ENCODE measurements at places on chromosomes 2 and 18.

GRCh38 chr2:179037807-179038206 lies 12.1 kb downstream of the CCDC141 start:
- DNase-seq, result no peak

DNA sequence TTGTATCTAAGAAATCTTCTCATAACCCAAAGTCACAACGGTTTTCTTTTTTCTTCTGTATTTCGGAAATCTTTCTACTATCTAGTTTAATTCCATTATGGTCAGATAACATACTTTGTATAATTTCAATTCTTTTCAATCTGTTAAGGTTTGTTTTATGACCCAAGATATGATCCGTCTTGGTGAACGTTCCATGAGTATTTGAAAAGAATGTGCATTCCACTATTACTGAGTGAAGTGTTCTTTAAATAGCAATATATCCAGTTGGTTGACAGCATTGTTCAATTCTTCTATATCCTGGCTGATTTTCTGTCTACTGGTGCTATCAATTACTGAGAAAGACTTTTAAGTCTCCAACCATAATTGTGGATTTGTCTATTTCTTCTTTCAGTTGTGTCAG lies 414.5 kb downstream of the TNS1 start:
- no peak for DNase-seq

DNA sequence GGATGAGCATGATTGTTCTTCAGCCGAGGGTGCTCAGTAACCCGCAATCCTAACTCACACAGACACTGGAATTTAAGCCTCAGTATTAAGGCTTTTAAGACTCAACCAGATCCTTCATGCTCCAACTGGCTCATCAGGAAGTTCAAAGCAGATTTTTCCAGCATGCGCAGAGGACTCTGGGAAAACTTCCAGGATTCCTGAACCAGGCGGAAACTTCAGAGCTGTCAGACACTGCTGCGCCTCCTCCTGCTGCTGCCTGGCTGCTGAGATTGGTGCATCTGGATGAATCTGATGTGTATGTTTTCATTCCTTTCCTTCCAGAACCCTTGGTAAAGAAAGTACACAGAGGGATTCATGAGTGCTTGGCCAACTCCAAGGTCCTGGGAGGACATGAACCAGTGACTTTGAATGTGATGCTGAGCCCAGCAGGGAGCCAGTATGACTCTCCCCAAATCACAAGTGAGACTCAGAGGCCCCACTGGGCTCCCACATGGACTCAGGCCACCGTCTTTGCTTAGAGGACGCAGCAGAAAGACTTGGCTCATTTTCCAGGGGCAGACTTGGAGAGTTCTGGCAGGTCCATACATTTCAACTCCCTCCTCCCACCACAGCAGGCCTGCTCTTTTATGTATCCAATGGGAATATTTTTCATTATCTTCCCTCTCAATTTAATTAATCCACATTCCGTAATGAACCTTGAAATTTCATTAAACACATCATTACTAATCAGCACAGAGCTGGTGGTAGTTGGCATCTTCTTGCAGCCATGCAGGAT lies 143.5 kb upstream of the HDAC4 start:
- DNase-seq, result no peak

DNA sequence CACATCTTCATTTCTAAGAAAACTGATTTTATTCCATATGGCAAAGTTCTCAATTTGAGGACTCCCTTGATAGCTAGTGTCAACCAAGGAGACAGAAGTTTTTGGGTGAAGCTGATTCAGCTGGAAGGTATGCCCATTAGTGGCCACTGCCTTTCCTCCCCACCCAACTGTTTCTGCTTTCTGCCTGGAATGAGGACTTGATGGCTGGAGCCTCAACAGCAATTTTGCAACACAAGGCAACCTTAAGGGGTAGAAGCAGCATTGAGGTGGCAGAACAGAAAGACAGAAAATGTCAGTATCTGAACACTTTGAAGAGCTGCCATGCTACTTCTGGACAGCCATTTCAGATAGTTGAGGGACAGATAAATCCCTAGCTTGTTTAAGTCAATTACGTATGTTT lies 47.0 kb downstream of the INHBB start:
- no peak for DNase-seq

- no peak for DNase-seq
Observed at GRCh38 chr2:54750040-54750439, 26.6 kb downstream of the EML6 start.

GRCh38 chr18:57026316-57026715 lies 120.6 kb upstream of the BOD1L2 start:
- no peak for DNase-seq

- DNase-seq, result no peak
Observed at GRCh38 chr18:8525692-8526091, 83.5 kb upstream of the RAB12 start.

DNA sequence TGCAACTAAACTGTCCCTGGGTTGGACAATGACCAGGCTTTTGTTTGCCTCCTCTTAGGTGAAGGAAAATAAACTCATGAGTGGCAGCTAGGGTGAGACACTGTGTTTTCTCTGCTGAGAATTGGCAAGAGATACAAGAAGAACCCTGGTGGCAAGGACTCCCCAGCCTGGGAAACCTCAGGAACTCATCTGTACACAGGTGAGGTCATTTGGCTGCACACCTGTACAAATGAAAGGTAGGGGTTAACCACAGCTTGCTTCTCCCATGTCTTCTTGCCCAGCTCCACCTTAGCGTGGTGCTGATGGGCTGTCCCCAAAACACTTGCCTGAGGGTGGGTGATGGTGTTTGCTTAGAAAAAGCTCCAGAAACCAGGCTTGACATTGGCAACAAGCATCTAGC lies 97.2 kb upstream of the FAM136A start:
- no peak for DNase-seq

- no peak for DNase-seq
Observed at GRCh38 chr18:13562494-13563029, 163.8 kb downstream of the FAM210A start.

DNA sequence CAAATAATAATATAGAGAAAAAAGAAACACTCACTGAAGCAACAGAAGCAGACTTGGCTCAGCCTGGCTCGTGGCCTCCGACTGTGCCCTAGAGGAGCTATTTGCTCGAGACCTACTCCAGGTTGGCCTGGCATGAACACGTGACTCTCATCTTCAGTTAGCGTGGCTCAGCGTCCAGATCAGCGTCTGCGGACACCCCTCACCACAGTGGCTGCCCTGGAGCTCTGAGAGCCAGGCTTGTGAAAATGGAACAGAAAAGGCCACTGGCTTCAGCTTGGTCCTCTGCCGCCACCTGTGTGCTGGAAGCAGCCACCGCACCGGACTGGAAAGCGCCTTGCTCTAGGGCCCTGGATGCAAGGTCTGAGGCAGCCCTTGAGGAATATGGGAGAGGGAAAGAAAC lies 1184.0 kb upstream of the GYPC start:
- DNase-seq, result no peak

- DNase-seq, result no peak
Observed at GRCh38 chr18:51128533-51128932, 68.9 kb downstream of the MEX3C start.

GRCh38 chr2:189362283-189362682 lies 79.0 kb upstream of the WDR75 start:
- DNase-seq, result no peak

DNA sequence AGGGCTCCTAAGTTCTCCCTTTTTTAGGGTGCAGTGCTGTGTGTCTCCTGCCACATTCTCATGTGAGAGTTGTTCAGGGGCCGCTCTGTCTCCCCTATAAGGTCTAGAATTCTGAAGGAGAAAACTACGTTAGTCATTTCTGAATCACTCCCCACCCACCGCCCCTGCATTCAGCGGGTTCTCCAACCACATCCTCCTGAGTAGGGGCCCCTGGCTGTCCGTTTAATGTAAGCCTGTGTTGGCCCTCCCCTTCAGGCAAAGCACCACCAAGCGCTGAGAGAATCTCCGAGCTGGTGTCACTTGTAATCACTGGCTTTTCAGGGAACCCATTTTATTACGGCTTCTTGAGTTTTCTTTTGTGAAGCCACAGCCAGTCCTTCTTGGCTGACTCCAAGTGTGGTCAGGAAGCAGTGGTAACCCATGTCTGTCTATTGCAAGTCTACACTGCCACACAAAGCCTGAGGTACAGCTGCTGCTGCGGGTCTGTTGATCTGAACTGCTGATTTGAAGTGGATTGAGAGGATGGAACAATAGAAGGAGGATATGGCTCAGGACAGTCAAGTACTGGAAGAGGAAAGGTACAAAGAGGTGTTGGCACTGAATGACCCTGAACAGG lies 16.9 kb downstream of the LCT start:
- no peak for DNase-seq

DNA sequence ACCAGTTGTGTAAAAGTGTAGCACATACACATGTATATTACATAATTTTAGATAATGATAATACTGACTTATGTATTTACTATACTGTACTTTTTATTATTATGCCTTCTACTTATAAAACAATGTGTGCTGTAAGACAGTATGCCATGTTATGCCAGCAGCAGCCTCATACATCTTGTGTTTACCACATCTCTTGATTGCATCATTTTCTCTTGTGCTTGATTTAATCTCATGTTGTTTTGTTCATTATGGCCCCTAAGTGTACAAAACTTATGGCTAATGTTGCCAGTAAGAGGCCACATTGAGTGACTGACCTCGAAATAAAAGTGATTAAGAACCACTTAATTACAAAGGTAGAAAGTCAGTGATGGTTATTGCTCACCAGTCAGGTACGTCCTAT lies 128.0 kb upstream of the SP5 start:
- DNase-seq, result no peak

DNA sequence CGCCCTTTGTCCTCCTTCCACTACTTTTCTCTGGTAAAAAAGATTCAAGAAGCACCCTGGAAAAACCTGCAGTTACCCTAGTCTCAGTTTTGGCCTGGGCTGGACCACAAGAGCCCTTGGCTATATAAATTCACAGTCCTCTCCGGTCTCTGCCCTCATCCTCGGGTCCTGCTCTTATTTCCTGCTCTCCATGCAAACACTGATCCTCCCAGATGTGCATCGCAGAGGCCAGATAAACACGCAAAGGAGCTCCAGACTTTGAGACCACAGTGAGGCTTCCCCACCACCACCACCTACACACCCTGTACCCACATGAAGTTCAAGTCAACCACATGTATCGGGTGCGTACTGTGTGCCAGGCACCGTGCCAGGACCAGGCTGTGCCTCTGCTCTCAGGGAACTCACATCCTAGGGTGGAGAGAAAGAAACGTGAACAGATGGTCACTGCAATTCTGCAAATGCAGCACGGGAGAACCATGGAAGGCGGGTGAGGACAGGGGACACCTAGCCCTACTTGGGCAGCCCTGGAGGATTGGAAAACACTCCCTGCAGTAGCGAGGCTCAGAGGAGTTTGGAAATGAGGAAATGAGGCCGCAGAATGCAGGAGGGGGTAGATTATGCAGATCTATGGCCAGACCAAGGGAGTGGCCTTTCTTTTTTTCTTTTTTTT lies 7.4 kb downstream of the CTDSP1 start:
- peak; percentile 87 for DNase-seq

GRCh38 chr2:99571021-99571420 lies 81.2 kb upstream of the REV1 start:
- DNase-seq, result no peak

- no peak for DNase-seq
Observed at GRCh38 chr2:45925636-45926366, 274.3 kb downstream of the PRKCE start.
